Activated gamma-delta T cell treated with anti-CD3 and anti-CD28 coated beads, Interleukin-2, amount 50 U/mL, for 16 hours (primary cell): ENCODE measurements at places on chromosomes 6 and 20.

DNA sequence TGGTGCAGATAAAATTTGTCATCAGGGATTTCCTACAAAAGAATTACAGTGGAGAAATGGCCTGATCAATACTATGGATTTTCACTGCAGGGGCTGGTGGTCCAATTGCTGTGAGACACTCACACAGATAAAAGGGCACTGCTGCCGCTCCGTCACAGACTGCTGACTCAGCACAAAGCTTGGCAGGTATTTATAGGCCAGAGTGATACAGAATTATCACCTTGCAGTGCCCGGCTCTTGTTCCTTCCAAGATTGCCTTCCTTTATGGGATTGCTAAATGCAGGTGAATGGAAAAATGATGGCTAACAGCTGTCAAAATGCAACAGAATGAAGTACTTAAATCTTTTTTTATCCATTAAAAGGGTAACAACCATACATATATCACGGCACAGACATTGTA lies 247.8 kb upstream of the ZFP64 start:
- no peak for DNase-seq

DNA sequence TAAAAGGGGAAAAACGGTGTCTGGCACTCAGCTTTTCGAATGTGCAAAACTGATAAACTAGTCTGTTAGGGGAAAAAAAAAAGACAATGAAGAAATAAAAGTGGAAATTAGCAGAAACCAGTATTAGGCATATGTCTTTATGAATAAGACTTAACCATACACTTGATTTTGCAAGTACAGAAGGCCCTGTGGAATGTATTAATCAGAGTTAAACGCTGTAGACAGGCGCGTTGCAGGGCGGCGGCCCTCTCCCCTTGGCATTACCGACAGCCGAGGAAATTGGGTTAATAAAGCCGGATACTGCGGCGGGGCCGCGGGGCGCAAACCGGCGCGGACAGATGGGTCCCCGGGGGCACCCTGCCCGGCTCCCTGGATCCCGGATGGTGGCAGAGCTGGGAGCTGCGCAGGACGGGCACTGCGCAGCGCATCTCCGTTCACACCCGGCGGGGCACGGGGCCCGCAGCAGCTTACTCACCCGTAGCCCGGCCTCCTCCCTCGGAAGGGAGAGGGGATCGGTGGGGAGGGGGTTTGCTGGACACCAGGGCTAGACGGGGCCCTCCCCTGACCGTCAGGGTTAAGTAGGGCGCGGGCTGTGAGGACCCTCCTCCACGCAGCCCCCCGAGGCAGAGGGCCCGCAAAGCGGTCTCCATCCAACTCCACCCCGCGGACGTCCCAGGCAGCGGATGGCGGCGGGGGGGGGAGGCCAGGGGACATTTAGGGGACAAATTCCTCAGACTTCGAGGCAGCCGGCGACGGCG lies 2.0 kb downstream of the BHLHE23 start:
- no peak for DNase-seq

DNA sequence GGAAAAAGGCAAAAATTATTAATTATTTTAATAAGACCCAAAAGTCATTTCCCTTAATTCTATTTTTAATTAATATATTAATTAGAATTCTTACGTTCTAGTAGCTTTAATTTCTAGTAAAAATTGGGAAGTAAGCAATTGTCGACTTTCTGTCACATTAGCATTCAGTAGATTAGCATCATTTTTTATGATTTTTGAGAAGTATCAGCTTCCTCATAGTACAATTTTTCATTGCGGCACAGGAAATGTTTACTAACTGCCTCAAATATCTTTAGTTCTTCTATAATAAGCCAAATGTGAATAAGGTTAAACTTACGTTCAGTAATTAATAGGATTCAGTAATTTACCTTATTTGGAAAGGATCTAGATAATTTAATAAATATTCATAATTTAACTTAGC lies 687.4 kb downstream of the EPM2A start:
- DNase-seq: no peak

- DNase-seq: no peak
Observed at GRCh38 chr20:23225407-23226060, 125.1 kb upstream of the NXT1 start.

DNA sequence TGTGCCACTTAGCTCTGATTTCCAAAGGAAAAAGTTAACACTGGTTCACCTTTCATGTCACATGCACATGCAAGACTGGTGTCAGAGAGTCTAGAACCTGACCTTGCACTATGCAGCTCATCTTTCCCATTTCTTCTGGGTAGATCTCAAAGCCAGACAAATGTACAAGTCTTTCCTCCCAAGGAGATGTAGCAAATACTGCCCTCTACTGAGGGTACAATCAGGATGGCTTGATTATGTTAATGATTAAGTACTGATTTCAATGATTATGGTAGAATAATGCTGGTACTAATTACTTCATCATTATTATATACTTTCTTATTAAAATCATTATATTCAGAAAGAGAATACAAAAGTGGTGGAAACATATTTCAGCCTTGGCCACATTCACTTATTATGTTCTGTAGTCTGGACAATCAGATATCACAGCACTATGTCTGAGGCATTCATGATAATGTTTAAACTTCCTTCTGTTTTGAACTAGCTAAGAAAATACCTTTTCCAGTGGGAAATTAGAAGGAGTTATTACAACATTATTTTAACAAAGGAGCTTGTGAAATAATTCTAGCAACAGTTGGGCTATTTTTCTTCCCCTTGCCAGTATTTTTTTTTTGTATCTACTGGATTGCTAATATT lies 68.5 kb upstream of the FOXO3 start:
- no peak for DNase-seq

GRCh38 chr6:166660157-166660688 lies 33.2 kb upstream of the RPS6KA2 start:
- no peak for DNase-seq

DNA sequence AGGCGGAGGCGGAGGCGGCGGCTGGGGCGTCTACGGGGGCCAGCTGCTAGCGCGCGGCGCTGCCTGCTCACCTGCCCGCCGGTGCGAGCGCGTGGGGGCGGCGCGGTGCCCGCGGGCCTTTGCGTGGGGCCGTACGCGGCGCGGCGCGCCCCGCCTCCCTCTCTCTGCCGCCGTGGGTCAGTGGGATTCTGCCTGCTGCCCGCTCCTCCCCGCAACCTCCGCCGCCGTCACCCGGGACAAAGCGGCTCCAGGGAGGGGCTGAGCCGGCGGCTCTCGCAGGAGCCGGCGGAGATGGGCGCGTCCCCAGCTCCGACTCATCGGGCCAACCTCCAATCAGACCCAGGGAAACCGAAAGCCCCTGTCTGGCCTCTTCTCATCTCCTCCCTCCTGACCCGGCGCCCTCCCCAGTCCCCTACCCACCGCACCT lies at the start of gene RCAN2:
TSS of gene RCAN2 (minus strand) at position 249 of the 427 bp plus-strand sequence.
- no peak for DNase-seq

DNA sequence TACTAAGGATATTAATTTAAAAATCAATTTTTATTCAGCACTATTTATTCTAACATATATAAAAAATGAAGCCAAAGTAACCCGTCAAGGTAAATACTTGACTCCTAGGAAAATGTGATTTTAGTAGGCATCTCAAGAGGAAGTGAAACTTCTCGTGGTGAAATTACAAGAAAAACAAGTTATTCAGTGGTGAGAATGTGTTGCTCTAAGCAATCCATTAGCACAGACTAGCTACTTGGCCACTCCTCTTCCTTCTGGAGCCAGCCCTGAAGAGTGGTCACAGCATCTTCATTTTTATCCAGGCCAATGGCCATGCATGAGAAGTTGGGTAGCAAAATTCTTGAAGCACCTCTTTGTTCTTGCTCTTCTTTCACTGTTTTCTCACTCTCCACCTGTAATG lies 40.4 kb upstream of the GFRAL start:
- no peak for DNase-seq

- no peak for DNase-seq
Observed at GRCh38 chr6:41824571-41825569, 37.4 kb downstream of the TOMM6 start.

GRCh38 chr20:37990571-37991151 lies 42.6 kb downstream of the TTI1 start:
- peak; percentile 50 for DNase-seq

- DNase-seq: no peak
Observed at GRCh38 chr20:10800288-10800687, 126.5 kb upstream of the JAG1 start.

DNA sequence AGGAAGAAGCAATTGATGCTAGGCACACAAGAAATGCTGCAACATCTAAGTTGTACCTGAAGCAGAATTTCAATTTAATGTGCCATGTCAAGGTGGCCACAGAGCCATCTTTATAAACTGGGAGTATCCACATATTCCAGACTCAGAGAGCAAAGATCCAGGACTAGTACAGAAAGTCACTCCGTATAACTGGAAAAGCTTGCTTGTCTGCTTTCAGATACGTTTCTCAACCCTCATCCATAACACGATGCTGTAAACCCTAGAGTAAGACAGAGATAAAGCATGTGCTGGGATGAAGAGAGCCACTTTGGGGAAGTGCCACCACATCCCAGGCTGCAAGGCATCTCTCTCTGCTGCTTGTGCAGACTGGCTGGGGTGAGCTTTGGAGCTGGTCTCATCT lies 134.7 kb downstream of the PACRG start:
- no peak for DNase-seq

DNA sequence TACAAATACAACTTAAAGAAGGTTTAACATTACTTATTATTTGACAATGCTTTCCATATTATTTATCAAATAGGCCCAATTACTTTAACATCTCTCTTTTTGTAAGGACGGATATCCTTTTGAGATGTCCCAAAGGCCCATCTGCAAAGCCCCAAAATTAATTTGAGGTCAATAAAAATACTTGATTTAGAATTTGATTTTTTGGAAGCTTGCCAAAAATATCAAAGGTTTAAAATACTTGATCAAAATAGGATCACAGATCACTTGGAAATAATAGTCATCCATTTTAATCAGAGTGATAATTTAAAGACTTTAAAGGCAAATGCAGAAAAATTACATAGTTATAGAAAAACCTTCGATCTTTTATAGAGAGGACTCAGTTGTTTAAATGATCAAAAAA lies 8.1 kb downstream of the C6orf58 start:
- DNase-seq: no peak

- no peak for DNase-seq
Observed at GRCh38 chr6:158506601-158507000, 53.3 kb upstream of the TMEM181 start.

- DNase-seq: no peak
Observed at GRCh38 chr6:130593200-130593599, 227.4 kb downstream of the TMEM200A start.

DNA sequence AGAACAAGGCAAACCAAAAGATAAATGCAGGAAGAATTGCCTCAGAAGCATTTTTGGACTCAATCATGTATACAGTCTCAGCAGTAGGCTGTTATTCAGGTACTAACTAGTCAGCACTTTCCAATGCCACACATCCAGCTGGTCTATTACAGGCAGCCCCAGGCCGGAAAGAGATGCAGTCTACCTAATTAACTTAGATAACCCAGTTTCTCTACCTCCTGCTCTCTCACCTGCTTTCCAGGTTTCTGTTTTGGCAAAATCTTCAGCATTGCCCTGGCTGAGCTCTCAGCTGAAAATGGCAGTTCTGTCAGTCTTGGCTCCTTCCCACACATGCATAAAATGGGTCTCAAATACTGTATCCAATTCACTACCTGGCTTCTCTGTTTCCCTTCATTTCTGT lies 101.3 kb upstream of the UFL1 start:
- no peak for DNase-seq

DNA sequence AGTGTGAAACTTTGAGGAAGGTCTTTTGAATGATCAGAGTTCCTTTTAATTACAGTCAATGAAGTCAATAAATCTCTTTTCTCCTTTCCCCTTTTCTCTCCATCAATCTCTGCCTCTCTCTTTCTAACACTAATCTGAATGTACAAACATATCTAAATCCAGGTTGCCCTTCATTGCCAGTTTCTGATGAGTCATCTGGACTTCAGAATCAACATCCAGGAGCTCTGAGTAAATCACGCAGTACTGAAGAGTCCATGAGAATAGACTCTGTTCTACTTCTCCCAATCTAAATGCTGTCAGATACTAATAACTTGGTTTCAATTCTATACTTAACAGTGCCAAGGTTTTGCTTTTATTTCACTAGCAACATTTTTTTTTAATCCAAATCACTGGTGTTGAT lies 238.7 kb upstream of the THEMIS start:
- DNase-seq: no peak

DNA sequence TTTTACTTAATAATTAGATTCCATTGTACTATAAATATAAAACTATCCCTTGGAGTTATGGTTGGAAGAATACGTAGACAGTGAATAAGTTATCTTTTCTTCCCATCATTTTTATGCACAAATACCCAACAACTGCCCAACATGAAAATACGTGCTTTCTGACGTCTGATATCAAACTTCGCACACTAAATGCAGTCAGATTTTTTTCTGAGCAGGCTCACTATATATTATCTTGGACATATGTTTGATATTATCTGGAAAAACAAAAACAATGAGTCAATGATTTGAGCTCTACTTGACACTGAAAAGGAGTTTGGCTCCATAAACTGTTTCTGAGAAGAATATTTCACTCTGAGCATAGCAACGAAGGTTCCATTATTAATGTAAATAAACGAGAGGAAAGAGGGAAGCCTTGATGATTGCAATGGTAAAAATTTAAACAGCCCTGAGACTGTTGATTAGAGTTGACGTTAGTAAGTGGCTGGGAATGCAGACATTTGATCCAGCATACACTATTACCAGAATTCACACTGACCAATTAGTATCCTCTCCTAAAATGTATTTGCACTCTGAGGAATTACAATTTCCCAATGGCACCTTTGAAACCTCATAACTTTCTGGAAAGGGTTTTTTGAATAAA lies 1090.0 kb downstream of the EPHA7 start:
- DNase-seq: no peak

GRCh38 chr20:63518946-63519667 lies 1.5 kb upstream of the PPDPF start:
- no peak for DNase-seq

DNA sequence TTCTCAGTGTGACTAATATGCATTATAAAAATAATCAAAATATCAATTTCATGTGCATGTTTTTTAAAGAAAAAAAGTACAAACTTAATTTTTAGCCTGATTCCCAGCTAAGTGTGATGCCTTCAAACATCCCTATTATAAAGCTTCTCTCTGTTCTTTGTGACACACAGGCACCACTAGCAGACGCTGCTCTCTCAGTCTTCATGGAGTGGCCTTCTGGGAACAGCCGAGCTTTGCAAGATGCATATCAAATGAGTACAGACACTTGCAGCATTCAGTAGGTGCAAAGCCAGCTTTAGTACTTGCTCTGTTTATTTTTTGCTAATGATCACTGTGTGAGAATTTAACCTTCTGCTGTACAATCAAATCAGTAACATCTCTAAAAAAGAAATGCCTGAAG lies 340.0 kb downstream of the ADGRB3 start:
- no peak for DNase-seq

DNA sequence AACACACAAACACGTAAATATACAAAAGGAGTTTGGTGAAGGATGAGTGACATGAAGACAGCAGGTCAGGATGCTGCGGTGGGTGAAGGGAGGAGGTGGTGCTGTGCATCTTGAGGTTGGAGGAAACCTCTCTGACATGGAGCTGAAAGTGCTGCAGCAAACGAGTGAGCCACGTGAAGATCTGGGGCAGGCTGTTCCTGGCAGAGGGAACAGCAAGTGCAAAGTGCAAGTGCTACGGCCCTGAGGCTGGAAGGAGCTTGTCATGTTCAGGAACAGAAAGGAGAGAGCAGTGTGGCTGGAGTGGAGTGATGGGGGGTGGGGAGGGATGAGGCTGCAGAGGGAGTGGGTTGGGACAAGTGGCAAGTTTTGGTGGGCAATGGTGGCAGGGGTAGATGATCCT lies 24.8 kb upstream of the ANGPT4 start:
- no peak for DNase-seq
